ENCODE measurements at places on chromosomes 1 and 21.
A peak's percentile ranks its signal among the peaks of the same experiment; 100 is the strongest.

- DNase-seq = no peak
These were observed 1.8 kb downstream of the ALPL start for GRCh38 chr1:21510885-21511578.

GRCh38 chr1:101971304-101971703, 25.4 kb downstream of the OLFM3 start:
- no peak for DNase-seq

- DNase-seq = no peak
These were observed 12.6 kb downstream of the COL6A1 start for GRCh38 chr21:45994086-45994661.

- no peak for DNase-seq
These were observed 97.2 kb downstream of the ACTL8 start for GRCh38 chr1:17852383-17852782.

DNA sequence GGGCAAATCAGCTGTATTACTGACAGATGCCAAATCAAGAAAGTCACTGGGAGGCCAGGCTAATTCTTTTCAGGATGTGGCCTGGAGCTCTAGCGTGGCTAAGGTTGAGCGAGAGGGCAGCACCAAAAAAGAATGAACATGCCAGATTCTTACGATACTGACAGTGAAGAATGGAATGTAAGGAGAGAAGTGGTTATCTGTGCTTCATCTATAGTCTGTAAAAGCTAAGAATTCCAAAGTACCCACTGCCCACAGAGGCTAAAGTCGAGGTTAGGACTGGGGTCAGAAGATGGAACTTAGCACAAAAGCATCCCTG, 32.7 kb downstream of the TFAP2E start:
- DNase-seq = no peak

DNA sequence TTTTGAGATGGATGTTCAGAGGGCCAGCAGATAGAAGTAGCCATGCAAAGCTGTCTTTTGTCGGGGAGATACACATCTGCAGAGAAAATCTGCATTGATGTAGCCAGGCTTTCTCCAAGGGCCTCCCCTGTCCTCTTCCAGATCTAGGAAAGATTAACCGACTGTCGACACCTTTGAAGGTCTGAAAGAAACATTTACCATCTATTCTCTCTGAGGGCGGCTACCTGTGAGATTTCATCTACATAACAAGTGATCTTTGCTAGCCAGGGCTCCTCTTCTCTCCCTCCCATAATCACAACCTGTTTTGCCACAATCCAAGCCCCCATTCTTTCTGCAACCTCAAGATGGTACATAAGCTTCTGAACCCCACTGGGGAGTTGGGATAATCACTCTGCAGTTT, 193.6 kb downstream of the RGS7 start:
- no peak for DNase-seq

DNA sequence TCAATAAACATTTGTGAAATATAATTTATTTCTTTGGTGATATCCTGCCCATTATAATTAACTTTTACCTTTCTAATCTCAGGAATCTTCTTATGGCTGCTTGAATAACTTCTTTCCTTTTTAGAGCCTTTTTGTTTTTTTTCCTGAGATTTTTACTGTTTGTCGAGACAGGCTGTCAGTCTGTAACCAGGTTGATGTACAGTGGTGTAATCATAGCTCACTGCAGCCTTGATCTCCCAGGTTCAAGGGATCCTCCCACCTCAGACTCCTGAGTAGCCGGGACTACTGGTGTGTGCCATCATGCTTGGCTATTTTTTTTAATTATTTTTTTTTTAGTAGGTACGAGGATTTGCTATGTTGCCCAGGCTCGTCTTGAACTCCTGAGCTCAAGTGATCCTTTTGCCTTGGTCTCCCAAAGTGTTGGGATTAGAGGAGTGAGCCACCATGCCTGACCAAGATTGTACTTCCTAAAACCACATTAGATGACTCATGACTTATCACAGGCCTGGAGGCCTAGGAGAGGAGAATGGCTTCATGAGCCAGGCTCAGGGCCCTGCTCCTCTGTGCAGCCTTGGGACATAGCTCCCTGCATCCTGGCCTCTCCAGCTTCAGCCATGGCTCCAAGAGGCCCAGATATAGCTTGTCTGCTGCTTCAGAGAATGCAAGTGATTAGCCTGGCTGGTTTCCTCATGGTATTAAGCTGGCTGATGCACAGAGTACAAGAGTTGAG, 48.6 kb downstream of the CTH start:
- no peak for DNase-seq

DNA sequence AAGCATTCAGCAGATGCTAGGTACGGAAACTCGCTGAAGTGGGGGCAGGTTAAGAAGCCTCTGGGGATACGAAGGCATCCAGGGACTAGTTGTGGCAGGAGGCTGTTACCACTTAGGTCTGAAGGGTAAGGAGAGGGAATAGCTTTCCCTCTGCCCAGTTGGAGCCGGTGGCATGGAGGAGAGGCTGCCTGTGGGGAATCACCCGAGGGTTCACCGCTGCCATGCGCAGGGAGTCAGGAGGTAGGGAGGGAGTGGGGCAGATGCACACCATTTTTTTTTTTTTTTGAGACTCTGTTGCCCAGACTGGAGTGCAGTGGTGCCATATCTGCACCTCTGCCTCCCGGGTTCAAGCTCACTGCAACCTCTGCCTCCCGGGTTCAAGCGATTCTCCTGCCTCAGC, 6.1 kb downstream of the PCSK9 start:
- DNase-seq = no peak

- DNase-seq = peak; percentile 48
These were observed 2.0 kb upstream of the EFNA4 start for GRCh38 chr1:155061381-155062150.

DNA sequence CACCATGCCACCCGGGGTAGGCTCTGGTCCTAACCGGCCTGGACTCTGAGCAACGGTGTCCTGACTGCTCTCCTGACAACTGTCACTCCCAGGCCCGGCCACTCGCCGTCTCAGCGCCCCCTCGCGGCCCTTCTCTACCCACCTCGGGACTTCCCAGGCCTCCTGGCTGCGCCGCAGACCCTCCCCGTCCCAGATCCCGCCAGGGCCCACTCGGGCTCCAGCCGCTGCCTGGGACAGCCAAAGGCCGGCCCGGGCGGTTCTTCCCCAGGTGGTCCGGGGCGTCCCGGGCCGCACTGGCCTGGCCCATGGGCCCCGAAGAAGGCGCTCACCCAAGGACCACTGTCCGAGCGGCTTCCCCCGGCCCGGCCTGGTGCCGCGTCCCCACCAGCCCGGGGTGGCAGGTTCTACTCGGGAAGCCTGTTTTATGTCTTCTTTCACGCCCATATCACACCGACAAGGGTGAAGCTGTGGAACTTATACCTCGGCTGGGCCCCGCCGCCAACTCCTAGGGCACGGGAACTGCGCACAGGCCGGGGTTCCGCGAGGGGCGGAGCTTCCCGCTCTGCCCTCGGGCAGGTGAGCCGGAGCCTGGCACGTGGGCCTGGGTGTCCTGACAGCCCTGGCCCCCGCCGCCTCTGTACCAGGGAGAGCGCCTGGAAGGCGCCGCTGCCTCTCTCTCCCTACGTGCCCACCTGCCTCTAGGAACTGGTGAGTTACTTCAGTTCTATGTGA, 138.3 kb downstream of the TTLL7 start:
- no peak for DNase-seq

GRCh38 chr1:19754482-19754881, 45.2 kb downstream of the TMCO4 start:
- DNase-seq = no peak

- DNase-seq = no peak
These were observed 55.2 kb downstream of the NGF start for GRCh38 chr1:115282807-115283208.

DNA sequence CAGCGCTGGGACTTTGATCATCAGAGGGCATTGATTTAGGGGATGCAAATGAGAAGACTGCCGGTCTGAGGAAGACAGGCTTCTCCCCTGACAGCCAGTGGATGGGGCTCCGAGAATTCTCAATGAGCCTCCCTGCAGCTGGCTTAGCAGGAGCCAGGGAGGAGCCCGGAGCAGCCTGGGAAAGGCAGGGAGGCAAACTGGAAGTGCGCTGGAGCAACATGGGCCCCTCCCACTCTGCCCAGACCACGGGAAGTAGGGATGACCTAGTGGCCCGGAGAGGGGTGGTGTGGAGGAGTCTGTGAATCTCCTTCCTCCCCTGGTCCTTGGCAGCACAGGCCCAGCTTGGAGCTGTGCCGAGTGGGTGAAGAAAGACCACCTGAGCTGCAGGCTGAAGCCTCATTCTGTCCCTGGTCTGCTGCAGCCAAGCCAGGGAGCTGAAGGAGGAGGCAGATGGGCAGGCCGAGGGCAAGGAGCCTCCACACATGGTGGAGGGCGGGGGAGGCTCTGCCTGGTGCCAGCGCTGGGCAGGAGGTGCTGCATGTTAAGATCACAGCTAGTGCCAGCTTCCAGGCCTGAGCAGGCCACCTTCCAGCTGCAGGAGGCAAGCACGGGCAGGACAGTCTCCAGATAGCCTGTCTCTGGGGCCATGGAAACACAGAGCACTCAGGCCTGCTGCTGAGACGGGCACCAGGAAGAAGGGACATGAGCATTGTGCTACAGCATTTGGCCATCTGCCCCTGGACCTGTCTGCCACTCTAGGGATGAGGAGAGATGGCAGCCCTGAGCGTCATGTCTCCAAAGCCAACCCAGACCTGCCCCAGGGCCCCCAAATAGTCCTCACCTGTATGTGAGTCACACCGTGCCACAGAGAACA, 12.2 kb upstream of the CLSTN1 start:
- DNase-seq = no peak

DNA sequence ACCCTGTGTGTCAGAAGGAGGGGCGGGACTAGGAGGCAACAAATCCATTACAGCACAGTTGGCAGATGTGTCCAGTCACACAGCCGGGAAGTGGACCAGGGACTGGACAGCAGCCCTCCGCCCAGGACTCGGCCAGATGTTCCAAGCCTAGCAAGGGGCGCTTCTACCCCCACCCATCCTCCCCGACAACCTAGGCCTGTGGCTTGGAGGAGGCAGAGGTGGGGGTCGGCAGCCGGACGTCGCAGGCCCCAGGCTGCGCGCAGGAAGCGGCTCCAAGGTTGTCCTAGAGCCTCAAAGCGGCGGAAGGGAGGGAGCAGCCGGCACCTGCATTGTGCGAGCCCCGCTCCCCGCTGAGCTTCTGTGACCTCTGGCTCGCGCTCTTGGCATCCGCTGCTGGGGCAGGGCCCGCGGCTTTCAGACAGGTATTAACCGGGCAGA, 20.6 kb upstream of the MYCL start:
- DNase-seq = no peak

DNA sequence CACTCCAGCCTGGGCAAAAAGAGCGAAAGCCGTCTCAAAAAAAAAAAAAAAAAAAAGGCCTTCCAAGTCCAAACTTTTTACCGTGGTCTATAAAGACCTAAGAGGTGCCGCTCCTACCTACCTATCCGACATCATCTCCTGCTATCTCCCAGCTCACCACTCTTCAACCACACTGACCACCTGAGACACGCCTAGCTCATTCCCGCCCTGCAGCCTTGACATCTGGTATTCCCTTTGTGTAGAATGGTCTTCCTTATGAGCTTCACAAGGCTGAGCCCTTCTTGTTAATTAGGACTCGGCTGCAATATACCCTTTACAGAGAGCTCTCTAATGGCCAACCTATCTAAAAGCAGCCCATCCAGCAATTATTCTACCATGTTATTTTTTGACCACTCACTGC, 680 bp downstream of the MAGOH start:
- DNase-seq = no peak

GRCh38 chr1:69494221-69494620, 73.5 kb upstream of the LRRC7 start:
- DNase-seq = no peak

DNA sequence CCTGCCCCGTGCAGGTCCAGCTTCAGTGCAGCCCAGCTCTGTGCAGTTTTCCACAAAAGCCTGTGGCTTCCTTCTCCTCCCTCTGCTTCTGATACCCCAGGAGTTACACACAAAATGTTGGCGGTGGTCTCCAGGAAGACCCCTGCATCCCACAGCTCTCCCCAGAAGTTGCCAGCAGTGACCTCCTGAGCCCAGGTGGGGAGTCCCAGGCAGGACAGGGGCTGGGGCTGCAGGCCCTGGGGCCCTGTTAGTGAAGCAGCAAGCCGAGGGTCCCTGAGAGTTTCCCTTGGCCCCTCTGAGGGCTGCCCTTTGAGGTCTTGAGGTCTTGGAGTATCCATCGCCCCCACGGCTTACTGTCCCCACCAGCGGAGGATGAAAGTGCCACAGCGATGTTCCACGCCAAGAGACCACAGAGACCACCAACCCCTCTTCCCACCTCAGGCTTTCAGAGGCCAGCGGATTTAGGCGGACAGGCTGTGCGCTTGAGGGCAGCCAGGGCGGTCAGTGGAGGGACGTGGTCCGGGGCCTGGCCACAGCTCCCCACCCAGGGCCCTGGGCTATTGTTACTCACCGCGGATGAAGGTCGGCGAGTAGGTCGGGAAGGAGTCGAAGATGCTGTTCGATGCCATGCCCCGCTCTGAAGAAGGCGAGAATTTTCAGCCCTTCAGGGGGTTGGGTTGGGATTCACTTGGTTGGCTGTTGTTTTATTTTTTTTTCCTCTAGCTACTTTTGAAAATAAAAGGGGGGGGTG, 34.0 kb upstream of the RUNX3 start:
- DNase-seq = no peak

DNA sequence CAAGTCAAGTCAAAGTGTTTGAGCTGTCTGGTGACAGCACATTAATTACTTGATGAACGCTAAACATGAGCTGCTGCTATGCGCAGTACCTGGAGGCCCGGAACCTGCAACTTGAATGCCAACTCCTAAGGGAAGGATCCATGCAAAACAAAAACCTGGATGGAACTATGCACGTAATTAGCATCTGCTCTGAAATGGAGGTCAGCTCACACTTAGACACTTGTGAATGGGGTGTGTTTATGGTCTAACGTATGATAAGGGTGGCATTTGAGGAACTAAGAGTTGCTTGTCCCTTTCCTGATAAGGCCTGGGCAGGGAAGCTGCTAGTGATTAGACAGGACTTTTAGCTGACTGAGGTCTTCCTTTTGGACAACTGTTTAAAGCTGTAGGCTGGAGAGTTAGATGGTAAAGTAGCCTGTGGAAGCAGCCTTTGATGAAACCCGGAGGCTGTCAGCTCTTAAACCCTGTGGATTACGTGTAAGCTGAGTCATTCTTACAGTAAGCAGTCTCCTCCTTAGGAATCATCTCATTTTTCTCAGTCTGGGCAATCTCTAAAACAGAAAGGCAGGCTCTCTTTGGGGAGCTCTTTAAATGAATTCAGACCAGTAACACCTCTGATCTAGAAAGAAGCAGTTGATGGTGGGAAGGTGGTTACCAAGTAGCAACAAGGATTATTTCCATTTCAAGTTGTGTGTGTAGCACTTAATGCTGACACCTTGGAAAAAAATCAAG, 6.8 kb downstream of the TENT5C start:
- no peak for DNase-seq

GRCh38 chr1:55716151-55716550, 501.0 kb upstream of the USP24 start:
- no peak for DNase-seq

GRCh38 chr1:210397252-210397651, 68.5 kb downstream of the HHAT start:
- no peak for DNase-seq

GRCh38 chr1:202274611-202275010, 67.1 kb downstream of the UBE2T start:
- DNase-seq = no peak

GRCh38 chr1:68116643-68117235, 66.3 kb upstream of the DIRAS3 start:
- DNase-seq = no peak

GRCh38 chr1:228430243-228430642, 13.6 kb upstream of the TRIM17 start:
- DNase-seq = no peak

GRCh38 chr1:207867136-207868109, 43.5 kb downstream of the CD34 start:
- DNase-seq = no peak

Data from NCI-H2081 treated with DMSO at 0.1 percent for 48 hours (cell line).